ENCODE measurements at places on chromosomes 1 and 21.

DNA sequence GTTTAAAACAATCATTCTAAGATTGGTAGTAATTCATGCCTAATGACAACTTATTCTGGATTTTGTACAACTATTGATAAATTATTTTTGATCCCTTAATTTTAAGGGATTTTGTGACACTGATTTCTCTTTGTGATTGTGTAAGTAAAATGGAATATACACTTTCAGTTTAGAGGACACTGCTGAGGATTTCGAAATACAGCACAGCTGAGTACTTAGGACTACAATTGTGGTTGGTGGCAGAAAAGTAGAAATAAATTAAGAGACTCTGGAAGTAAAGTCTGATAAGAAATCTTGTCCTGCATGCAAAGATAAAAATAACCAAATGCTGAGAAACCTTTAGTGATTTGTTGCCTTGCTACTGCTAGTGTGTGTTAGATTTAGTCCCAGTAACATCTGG, 40.0 kb downstream of the TYW3 start:
- DNase-seq, result no peak

GRCh38 chr1:153549741-153550397, 811 bp upstream of the S100A3 start:
- DNase-seq, result no peak

DNA sequence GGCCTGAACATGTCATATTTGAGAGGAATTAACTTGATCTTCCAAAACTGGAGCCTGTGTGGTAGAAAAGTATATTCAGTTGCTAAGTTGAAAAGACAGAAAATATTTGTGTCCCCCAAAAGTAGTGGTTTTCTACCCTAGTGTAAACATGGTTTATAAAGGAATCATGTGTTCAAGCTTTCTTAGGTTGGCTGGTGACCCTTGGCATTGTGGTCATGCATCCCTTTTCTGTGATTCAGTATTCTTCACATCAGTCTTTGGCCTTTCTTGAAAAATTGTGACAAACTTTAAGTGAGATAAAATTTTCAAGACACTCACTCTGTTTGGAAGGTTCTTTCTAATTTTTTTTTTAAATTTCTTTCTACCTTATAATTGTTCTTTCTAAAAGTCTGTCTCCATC, 193.2 kb downstream of the DHRS3 start:
- DNase-seq, result no peak

DNA sequence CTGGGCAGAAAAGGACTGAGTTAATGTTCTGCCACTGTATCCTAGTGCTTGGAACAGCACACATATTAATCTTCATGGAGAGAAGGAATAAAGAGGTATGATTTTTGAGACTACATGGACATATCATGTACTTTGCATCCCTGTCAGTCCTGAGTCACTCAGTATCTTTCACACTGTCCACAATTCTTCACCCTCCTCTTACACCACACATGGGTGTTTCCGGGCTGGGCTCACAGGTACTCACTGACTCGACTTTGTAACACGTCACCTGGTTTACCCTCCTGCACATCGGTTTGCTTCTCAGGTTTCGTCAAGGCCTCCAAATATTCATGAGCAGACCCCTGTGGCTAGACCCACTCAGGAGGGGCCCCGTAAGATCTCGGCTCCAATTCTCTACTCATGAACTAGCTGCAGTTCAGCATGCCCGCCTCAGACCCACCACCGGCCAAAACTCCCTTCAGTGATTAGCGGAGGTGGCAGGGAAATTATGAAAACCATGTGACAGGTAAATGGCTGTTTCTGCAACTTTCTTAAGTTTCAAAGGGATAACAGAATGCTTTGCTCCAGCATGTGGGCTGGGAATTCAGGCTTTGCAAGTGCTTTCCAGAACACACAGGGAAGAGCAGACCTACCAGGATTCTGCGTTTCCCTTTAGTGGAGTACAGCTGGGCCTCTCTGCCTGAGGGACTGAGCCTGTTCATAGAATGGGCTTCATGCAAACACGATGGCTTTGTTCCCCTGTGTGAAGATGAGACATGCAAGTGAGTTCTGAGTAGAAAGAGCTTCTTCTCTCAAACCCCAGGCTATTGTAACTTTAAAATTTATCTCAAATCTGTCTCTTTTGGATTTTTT, 31.3 kb upstream of the TRABD2B start:
- no peak for DNase-seq

GRCh38 chr1:9249534-9250410, 15.2 kb downstream of the H6PD start:
- DNase-seq, result no peak

- DNase-seq, result no peak
Observed at GRCh38 chr21:41459884-41460534, 34.0 kb downstream of the MX1 start.

DNA sequence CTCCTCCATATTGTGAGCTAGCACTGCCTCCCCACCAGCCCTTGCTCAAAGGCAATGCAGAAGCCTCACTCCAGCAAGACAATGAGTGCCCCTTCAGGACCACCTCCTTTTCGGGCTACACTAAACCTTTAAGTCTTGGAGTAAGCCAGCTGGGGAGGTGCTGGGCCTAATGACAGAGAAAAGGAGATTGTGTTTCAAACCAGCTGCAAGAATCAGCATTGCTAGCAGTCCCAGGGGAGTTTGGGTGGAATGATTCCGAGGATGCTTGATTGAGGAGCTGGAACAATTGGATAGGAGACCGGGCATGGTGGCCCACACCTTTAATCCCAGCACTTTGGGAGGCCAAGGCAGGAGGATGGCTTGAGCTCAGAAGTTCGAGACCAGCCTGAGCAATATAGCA, 54.1 kb upstream of the GPR37L1 start:
- DNase-seq, result no peak

GRCh38 chr1:187759825-187760333, 931.1 kb downstream of the PLA2G4A start:
- DNase-seq, result no peak

GRCh38 chr1:20521960-20522861, 14.3 kb upstream of the MUL1 start:
- peak; percentile 56 for DNase-seq

GRCh38 chr1:209766051-209766450, 10.2 kb downstream of the TRAF3IP3 start:
- DNase-seq, result no peak

- DNase-seq, result peak; percentile 31
Observed at GRCh38 chr1:167136191-167136614, 42.3 kb downstream of the STYXL2 start.

- DNase-seq, result no peak
Observed at GRCh38 chr1:101826416-101826815, 170.3 kb downstream of the OLFM3 start.

- no peak for DNase-seq
Observed at GRCh38 chr1:71087060-71087459, 6.2 kb upstream of the ZRANB2 start.

GRCh38 chr1:53585129-53585528, 125.9 kb downstream of the DMRTB1 start:
- no peak for DNase-seq

DNA sequence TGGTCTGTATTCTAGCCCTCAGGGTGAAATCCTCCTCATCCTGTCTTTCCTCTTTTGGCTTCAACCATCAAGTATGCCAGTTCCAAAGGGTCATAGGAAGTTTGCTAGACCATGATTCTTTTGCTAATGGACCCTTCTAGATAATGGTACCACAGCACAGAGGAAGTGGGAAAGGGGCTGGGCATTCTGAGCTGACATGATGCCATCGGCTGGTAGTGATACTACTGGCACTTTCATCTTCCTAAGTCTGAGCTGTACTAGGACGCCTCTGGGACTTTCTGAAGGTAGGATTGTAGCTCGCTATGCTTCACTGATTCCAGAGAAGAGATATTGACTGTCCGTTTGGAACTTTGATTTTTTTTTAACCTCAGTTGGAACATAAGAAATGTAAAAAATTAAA, 11.4 kb downstream of the FASLG start:
- DNase-seq, result no peak

DNA sequence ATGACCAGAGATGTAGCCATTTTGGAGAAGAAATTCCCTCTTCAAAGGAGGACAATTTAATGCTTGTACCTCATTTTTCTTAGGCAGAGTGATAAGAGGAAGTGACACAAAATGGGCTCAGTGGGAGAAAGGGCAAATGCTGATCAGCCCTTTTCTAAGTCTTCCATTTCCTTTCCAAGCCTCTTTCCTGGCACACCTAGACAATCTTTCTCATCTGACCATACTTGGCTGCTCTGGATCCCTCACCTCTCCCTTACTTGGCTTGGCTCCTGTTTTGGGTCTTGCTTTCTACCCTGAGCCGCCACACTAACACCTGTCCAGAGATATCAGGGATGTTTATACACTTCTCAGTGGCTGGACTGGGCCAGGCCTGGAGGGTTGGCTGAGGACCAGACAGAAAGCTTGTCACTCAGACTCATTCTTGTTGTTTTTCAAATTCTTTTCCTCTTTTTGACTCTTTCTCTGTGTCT, 13.1 kb downstream of the TXNIP start:
- peak; percentile 36 for DNase-seq

DNA sequence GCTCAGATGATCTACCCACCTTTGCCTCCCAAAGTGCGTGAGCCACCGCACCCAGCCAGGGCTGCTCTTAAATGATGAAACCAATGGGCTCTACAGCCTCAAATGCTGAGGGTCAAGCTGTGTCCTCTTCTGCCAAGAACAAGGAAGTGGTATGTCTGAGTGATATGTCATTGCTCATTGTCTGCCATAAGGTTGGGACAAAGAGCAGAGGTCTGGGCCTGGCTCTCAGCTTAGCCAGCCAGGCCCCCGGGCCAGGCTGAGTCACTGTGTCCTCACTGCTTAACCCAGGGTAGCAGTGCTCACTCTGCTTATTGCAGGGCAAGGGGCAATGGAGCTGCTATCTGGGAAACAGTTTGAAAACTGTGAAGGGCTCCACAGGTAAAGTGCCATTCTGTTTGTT, 8.3 kb upstream of the ETS2 start:
- peak; percentile 96 for DNase-seq

DNA sequence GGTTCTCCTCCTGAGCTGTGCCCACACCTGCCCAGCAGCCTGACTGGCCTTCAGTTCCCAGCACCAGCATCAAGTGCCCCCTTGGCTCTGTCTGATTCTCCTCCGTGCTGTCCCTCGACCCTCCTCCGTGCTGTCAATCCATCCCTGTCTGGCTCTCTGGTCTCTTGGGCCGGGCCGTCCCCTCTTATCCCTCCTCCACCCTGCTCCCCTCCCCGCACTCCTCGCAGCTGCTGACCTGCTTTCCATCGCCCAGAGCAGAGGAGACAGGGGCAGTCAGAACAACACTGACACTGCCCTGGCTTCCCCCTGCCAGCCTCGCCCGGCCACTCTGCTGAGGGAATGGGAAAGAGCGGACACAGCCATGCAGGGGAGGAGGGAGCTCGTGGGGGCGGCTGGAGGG, 267.4 kb downstream of the CAMTA1 start:
- DNase-seq, result no peak

- no peak for DNase-seq
Observed at GRCh38 chr1:30324251-30325084, 398.9 kb downstream of the MATN1 start.

DNA sequence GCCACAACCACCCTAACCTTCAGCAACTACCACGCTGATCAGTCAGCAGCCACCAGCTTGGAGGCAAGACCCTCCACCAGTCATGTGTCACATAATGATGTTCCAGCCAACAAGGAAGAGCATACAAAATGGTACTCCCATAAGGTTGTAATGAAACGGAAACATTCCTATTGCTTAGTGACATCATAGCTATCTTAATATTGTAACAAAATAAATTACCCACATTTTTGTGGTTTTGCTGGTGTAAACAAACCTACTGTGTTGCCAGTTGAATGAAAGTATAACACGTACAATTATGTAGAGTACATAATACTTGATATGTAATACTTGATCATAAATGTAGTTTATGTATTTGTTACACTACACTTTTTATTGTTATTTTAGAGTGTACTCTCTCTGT, 1363.2 kb upstream of the ADGRL4 start:
- no peak for DNase-seq

DNA sequence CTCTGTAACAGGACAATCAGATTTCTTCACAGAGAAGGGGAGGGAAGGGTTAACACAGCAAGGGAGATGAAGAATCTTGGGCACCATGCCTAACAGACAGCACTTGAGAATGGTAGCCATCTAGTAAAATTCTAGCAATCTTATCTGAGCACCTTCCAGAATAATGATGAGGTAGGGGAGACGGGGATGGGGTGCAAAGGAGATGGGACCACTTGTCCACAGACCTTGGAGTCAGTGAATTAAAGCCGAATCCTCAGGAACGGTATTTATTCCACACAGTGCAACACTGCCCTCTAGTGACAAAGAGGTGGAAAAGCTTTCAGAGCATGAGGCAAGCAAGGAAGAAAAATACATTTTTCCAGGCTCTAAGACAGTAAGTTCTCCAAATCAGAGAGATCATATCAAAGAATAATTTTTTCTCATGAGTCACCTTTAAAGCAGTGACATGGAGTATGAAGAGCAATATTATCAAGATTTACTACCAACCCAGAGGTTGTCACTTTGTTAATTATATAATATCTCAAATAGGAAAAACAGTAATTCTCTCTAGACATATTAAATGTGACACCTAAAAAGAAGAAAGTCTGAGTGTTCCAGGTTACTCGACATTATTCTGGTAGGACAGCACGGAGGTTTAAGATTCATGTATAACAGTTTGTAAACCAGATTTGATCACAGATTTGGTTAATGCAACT, 43.3 kb upstream of the LPAR3 start:
- DNase-seq, result peak; percentile 20

GRCh38 chr1:179327196-179327595, 33.6 kb downstream of the SOAT1 start:
- no peak for DNase-seq

DNA sequence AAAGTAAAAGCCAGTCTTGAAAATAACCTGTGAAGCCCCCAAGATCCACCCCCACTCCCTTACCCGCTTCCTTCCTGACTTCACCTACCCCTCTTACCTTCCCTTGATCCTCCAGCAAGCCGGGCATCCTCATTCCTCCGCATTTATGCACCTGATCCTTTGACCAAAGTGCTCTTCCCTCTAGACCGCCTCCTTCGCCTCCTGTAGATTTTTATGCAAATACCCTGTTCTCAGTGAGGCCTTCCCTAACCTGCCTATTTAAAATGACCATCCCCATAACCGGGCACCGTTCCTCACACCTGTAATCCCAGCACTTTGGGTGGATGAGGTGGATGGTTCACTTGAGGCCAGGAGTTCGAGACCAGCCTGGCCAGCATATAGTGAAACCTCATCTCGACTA, 1.1 kb upstream of the NENF start:
- DNase-seq, result no peak

- DNase-seq, result no peak
Observed at GRCh38 chr1:52139817-52140540, 1.9 kb upstream of the ZFYVE9 start.

GRCh38 chr1:152907686-152908601, at the start of gene IVL:
IVL (plus strand) TSS chr1:152908546; CDS start chr1:152909798, 1,252 bp downstream.
- peak; percentile 91 for DNase-seq

DNA sequence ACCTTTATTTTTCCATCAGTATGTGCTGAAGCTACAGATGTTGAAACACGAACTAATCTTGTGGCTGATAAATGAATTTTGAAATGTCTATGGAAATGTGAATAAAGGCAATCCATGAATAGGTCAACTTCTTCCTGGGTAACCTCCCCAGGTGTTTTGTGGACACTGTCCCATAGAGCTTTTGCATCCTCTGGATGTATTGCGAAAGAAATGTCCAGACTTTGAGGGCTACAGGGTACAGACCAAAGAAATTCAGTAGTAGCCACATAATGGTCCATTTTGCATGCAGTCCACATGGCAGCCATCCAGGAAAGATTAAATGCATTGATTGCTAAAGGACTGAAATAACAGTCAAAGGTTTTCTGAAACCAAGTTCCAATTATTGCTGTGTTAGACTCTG, 21.5 kb upstream of the DARS2 start:
- no peak for DNase-seq
